ENCODE measurements at places on chromosomes 7 and 10. TPM values are rescaled to one million over a fixed set of nuclear protein-coding genes. Genes with fewer than 3 reads are reported as not detected.

NPSR1 gene
- not detected for polyA plus RNA-seq

BMPR1A gene
- polyA plus RNA-seq, result 70.1 TPM

AEBP1 gene
- polyA plus RNA-seq, result 81.4 TPM

CALHM3 gene
- polyA plus RNA-seq, result not detected

GPC2 gene
- 14.0 TPM for polyA plus RNA-seq

GIMAP8 gene
- polyA plus RNA-seq, result 8.9 TPM

RPS24 gene
- 3,525 TPM for polyA plus RNA-seq

PCLO gene
- polyA plus RNA-seq, result 11.0 TPM

PTPN12 gene
- 74.2 TPM for polyA plus RNA-seq

TSPAN12 gene
- polyA plus RNA-seq, result 167 TPM

NEBL gene
- polyA plus RNA-seq, result 81.5 TPM

SAMD9L gene
- polyA plus RNA-seq, result 2.3 TPM

PON1 gene
- 0.41 TPM for polyA plus RNA-seq

LRRC18 gene
- polyA plus RNA-seq, result not detected

ODAD2 gene
- 1.8 TPM for polyA plus RNA-seq

SMNDC1 gene
- polyA plus RNA-seq, result 45.7 TPM

VWA2 gene
- polyA plus RNA-seq, result 2.5 TPM

TMEM196 gene
- not detected for polyA plus RNA-seq

TACC2 gene
- polyA plus RNA-seq, result 55.7 TPM

Data from renal pelvis (tissue), 12 donors.